Sigmoid colon (tissue), 7 donors: ENCODE measurements at places on chromosomes 6 and 20. TPM values are rescaled to one million over a fixed set of nuclear protein-coding genes. Genes with fewer than 3 reads are reported as not detected.
A peak's percentile ranks its signal among the peaks of the same experiment; 100 is the strongest.

The SERPINB6 gene
- total RNA-seq: 207 TPM

The IL17F gene
- not detected for total RNA-seq

The COL11A2 gene
- total RNA-seq: 0.41 TPM

The DUSP15 gene
- total RNA-seq: 2.6 TPM

DNA sequence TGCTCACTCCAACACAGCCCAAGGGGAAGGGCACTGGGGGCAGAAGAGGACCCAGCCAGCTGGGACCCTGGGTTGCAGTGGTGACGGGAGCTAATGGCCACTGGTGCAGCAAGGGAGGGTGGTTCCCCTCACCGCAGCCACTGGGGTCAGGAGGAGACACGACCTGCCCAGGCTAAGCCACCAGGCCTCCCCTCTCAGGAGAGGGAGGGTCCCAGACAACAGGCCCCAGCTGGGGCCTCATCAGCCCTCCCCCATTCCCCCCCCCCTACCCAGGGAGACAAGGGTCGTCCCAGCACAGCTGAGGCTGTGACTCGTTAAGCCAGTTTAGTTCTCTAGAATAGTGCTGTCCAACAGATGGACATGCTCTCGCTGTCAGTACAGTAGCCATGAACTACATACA lies 17.3 kb upstream of the MATN4 start:
- no peaks in the 10 kb centered on the region for H3K27me3 ChIP-seq
- no peaks in the 10 kb centered on the region for H3K4me1 ChIP-seq
- H3K4me3 ChIP-seq: no peak overlapping the region
- H3K36me3 ChIP-seq: peaks cover 51% of the 10 kb centered on the region
- DNase-seq: no peak

DNA sequence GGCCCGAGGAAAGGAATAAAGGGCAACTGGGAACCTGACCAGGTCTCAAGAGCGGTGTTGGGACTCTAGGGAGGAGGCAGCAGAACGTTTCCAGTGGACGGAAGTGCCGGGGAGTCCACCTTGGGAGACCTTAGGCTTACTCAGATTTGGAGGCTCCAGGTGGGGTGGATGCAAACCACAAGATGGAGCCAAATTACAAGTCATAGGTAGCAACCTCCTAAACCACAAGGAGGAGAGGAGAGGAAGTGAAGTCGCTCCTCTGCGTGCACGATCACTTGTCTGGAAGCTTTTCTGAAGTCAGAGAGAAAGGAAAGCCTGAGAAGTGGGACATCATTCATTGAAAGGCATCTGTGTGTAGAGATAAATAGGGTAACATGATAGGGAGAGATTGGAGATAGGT lies 9.3 kb downstream of the HLA-DOA start:
- H3K4me3 ChIP-seq: no peak overlapping the region
- H3K36me3 ChIP-seq: no peaks in the 10 kb centered on the region
- H3K4me1 ChIP-seq: no peaks in the 10 kb centered on the region
- no peak for DNase-seq

DNA sequence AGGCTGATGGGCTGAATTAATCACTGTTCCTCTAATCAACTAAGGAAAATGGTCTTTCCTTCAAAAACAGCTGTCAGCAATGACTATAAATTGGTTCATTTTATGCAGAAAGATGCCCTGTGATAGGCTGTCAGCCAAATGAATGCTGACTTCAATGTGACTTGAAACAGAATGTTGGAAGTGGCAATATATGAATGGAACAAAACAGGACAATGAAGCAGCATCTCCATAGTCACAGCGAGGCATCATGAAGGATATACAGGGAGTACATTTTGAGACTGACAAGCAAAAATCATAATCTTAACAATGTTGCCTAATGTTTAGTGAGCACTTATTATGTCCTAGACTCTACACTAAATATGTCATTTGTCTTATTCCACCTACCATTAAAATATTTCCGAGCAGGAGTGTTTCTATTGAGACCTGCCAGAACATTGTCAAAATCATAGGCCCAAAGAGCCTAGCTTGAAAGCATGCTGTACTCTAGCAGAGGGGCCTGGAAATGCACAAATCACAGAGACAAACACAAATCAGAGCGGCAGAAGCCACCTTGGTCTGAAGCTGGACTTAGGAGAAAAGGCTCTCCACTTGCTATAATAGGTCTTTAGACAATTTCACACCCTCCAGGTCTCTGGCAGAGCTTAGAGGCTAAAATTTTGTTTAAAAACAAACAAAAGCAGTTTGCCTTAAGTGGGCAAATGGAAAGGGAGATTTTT lies 63.3 kb downstream of the FAM50B start:
- no peaks in the 10 kb centered on the region for H3K36me3 ChIP-seq
- H3K27me3 ChIP-seq: no peaks in the 10 kb centered on the region
- peaks cover 57% of the 10 kb centered on the region for H3K4me1 ChIP-seq

GRCh38 chr20:21020659-21021471 lies 85.3 kb downstream of the LINC00237 start:
- H3K27ac ChIP-seq: no peak overlapping the region
- H3K4me3 ChIP-seq: no peak overlapping the region
- no peaks in the 10 kb centered on the region for H3K4me1 ChIP-seq
- no peak for DNase-seq
- peaks cover 36% of the 10 kb centered on the region for H3K27me3 ChIP-seq
- H3K36me3 ChIP-seq: no peaks in the 10 kb centered on the region

- no peak for DNase-seq
- no peak overlapping the region for H3K4me3 ChIP-seq
- H3K27ac ChIP-seq: no peak overlapping the region
- no peaks in the 10 kb centered on the region for H3K4me1 ChIP-seq
- no peaks in the 10 kb centered on the region for H3K27me3 ChIP-seq
- no peaks in the 10 kb centered on the region for H3K36me3 ChIP-seq
Measured at GRCh38 chr6:165732696-165733488, 69.9 kb upstream of the PDE10A start.

GRCh38 chr6:63434943-63435342 lies 115.2 kb upstream of the LGSN start:
- no peak overlapping the region for H3K4me3 ChIP-seq
- no peak overlapping the region for H3K27ac ChIP-seq
- no peaks in the 10 kb centered on the region for H3K4me1 ChIP-seq

DNA sequence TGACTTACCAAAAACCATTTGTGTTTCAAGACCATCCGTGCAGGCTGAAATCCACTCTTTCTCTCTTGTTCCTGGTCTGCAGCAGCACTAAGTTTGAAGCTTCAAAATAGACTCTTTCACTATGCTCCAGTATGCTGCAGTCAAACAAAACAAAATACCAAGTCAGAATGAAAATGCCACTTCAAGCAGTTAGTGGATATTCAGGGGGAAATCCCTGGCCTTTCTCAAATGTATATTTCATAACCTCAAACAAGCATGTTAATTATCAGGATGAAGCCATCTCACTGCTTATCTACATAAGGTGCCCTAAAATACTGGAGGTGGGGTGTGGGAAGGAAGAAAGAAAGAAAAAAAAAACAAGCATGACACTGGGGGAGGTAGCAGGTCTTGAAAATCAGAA lies 103.5 kb downstream of the ATXN1 start:
- no peak overlapping the region for H3K27ac ChIP-seq
- DNase-seq: no peak
- no peak overlapping the region for H3K4me3 ChIP-seq
- no peaks in the 10 kb centered on the region for H3K36me3 ChIP-seq

GRCh38 chr20:19593762-19594161 lies 164.3 kb upstream of the RIN2 start:
- peaks cover 14% of the 10 kb centered on the region for H3K4me1 ChIP-seq
- H3K4me3 ChIP-seq: no peak overlapping the region

DNA sequence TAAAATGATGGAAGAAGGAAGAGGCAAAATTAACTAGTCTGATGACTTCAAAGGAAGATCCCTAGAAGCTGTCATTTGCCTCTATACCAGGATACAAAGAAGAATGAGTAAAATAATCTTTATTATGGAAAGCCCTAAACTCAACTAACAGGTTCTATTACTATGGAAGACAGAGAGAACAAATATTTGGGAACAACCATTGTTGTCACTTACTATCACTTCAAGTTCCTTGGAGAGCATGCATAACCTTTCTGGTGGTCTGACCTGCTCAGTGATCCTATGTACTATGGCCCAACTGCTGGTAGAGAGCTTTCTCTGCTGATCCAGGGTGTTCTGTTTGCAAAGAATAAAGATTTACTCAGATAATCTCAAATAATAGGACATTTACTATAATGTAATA lies 62.8 kb upstream of the TASP1 start:
- H3K36me3 ChIP-seq: no peaks in the 10 kb centered on the region
- no peaks in the 10 kb centered on the region for H3K4me1 ChIP-seq
- H3K27me3 ChIP-seq: no peaks in the 10 kb centered on the region
- no peak for DNase-seq
- no peak overlapping the region for H3K4me3 ChIP-seq

DNA sequence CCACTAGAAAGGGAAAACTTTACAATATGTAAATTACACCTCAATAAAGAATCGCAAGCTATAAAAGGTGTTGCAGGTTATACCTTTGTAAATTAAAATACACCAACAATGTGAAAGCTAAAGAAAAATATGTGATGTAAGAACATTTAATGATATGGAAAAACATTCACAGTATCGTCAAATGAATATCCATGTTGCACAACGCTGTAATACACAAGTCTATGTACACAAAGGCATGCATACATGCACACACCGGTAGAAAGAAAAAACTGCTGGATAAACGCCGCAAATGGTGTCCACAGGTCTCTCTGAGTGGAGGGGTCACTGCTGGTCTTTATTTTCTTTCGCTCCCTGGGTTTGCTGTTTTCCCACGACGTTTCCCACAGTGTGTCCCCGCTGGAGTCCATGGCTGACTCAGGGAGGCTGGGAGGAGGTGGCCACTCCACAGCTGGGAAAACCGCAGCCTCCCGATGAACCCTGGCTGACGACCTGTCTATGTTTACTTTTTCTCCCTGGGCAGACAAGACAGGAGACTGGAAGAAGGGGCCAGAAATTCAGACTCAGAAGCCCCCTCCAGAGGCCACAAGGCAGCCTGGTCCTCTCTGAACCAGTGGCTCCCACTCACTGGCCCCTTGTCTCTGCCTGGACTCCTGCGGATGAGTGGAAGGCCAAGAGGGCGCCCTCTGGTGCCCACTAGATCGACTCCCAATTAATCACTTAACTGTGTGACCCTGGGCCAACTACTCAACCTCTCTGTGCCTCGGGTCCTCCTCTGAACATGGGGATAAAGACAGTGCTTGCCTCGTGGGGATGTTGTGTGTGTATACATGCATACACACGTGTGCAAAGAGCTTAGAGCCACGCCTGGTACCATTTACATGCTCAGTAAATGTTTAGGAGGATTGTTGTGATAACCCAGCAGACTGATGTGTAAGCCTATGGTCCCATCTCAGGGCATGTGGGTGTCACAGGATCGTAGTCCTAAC lies 12.8 kb upstream of the BPI start:
- H3K4me3 ChIP-seq: no peak overlapping the region
- H3K27me3 ChIP-seq: no peaks in the 10 kb centered on the region
- no peaks in the 10 kb centered on the region for H3K36me3 ChIP-seq

- no peaks in the 10 kb centered on the region for H3K4me1 ChIP-seq
- no peak overlapping the region for H3K4me3 ChIP-seq
- no peak for DNase-seq
- no peak overlapping the region for H3K27ac ChIP-seq
Measured at GRCh38 chr6:168081858-168082546, 3.0 kb upstream of the FRMD1 start.

GRCh38 chr6:25170640-25171039 lies 108.5 kb upstream of the CARMIL1 start:
- no peak for DNase-seq
- H3K27me3 ChIP-seq: no peaks in the 10 kb centered on the region
- H3K36me3 ChIP-seq: no peaks in the 10 kb centered on the region

- no peak overlapping the region for H3K4me3 ChIP-seq
- H3K27ac ChIP-seq: no peak overlapping the region
- H3K4me1 ChIP-seq: no peaks in the 10 kb centered on the region
- DNase-seq: no peak
- H3K36me3 ChIP-seq: no peaks in the 10 kb centered on the region
- H3K27me3 ChIP-seq: no peaks in the 10 kb centered on the region
Measured at GRCh38 chr6:69987550-69987949, 121.2 kb downstream of the COL19A1 start.

- H3K36me3 ChIP-seq: no peaks in the 10 kb centered on the region
- no peak for DNase-seq
- H3K27ac ChIP-seq: no peak overlapping the region
- H3K27me3 ChIP-seq: no peaks in the 10 kb centered on the region
- no peaks in the 10 kb centered on the region for H3K4me1 ChIP-seq
Measured at GRCh38 chr6:26296857-26297648, 67.9 kb upstream of the BTN3A2 start.

- peaks cover 3% of the 10 kb centered on the region for H3K27me3 ChIP-seq
- DNase-seq: no peak
- no peak overlapping the region for H3K4me3 ChIP-seq
- peaks cover 14% of the 10 kb centered on the region for H3K4me1 ChIP-seq
- H3K27ac ChIP-seq: no peak overlapping the region
Measured at GRCh38 chr20:53872561-53873229, 197.7 kb downstream of the BCAS1 start.

DNA sequence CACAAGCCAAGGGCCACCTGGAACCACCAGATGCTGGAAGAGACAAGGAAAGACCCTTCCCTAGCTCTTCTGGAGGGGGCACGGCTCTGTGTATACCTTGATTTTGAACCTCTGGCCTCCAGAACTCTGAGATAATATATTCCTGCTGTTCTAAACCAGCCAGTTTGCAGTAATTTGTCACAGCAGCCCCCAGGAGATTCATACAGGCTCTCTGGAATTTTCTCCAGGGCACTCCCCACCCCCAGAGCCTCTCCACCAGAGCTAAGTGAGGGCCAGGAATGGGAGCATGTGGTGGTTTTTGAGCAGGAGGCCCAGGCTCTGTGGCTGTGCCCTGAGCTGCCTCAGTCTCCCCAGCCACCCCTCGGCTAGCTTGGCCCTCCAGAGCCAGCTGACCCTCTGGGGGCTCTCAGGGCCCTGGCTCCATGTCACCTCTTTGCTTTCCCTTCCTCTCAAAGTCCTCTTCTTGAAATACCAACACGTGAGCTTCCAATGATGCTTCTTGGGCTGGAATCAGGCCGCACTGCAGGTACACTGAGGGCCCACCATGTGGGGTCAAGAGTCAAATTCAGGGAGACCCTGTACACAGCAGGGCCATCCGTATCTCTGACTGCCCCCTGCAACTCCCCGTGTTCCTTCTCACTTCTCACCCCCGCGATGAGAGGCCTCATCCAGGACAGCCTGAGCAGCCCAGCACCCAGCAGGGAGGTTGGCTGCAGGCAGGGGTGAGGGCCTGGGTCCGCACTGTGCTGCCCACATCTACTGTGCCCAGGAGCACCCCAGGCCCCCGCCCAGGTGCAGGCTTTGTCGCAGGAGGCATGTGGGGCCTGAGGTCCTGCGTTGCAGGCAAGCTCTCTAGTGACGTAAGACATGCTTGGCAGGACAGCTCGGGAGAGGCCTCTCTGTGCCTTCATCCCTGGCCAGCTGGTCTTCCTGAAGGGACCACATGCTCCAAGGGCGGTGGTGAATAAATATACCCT lies 155.5 kb downstream of the ANKRD60 start:
- H3K27me3 ChIP-seq: peaks cover 9% of the 10 kb centered on the region
- DNase-seq: no peak
- no peaks in the 10 kb centered on the region for H3K4me1 ChIP-seq
- H3K27ac ChIP-seq: no peak overlapping the region

- H3K27me3 ChIP-seq: peaks cover 15% of the 10 kb centered on the region
- DNase-seq: no peak
- no peak overlapping the region for H3K4me3 ChIP-seq
Measured at GRCh38 chr6:167791780-167792478, 34.8 kb upstream of the AFDN start.

- H3K27ac ChIP-seq: peak overlapping the region; percentile 48
- peaks cover 14% of the 10 kb centered on the region for H3K4me1 ChIP-seq
- no peaks in the 10 kb centered on the region for H3K36me3 ChIP-seq
- H3K4me3 ChIP-seq: no peak overlapping the region
- DNase-seq: no peak
Measured at GRCh38 chr6:71478834-71479541, 190.4 kb downstream of the OGFRL1 start.
